NCI-H460 (cell line): ENCODE measurements at places on chromosomes 1 and 21.
A peak's percentile ranks its signal among the peaks of the same experiment; 100 is the strongest.

DNA sequence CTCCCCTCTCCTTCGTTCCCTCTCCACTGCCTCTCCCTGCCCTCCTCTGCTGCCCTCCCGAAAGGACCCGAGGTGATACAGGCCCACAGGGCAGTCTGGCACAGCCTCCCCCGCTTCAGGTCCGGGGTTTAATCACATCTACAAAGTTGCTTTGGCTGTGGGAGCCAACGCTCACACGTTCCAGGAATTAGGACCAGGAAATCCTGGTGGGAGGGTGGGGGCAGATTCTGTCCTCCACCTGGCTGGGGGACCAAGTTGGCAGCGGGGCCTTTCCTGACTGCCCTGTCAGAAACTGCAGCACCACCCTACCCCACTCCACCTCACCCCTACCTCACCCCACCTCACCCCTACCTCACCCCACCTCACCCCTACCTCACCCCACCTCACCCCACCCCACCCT, 95.1 kb downstream of the WDR4 start:
- DNase-seq = no peak

GRCh38 chr21:30981403-30981802, 56.9 kb downstream of the KRTAP19-8 start:
- DNase-seq = no peak

GRCh38 chr1:201542309-201543035, 3.5 kb downstream of the NAV1 start:
- no peak for DNase-seq

GRCh38 chr1:115771847-115772457, 3.4 kb upstream of the CASQ2 start:
- peak; percentile 69 for DNase-seq

DNA sequence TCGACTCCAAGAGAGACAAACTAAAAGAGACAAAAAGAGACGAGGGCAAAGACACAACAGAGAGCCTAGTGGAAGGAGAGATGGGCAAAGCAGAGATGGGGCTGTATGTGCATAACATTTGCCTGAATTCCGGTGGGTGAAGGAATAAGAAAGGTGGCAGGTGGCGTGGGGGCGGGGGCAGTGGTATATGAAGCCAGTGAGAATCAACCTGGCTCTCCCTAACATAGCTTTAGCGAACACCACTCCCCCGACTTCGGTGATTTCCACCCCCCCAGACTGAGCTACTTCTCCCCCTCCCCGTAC, 1.1 kb downstream of the INKA2 start:
- no peak for DNase-seq

DNA sequence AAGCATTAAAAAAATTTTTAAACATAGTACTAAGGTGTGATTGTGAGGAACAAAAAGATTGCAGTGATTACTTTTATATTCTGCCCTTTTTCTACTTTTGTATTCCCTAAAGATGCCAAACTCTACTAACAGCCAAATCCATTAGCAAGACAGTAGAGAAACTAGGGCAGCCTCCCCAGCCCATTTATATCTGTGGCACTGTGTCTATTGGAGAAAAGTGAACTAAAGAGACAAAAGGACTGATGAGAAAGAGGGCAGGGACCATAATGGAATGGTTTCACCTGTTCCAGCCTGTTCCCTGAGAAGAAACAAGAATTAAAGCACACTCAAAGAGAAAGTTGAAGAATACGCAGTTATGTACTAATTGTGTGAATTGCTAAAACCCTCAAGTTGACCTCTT, 56.6 kb downstream of the ATG4C start:
- no peak for DNase-seq

- DNase-seq = no peak
Observed at GRCh38 chr1:113091988-113092594, 19.1 kb downstream of the LRIG2 start.

- no peak for DNase-seq
Observed at GRCh38 chr1:58165073-58165472, 381.5 kb downstream of the OMA1 start.

DNA sequence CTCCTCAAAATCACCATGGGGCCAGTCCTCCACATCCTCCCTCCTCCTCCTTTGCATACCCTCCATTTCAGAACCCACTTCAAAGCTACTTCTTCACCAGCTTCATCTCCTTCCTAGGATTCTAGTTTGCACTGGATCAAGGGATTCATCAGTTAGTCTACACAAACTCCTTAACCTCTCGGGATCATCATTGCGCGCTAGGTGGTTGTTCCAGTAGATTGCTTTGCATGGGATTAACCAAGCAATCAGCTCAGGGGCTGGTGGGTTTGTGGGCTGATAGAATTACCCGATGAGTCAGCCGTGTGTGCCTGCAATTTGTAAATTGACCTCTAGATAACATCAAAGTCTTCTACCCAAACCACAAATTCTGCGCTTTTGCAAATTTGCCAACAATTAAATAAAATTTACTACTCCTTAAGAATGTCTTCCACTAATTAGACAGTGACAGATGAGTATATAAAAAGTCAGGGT, 7.7 kb downstream of the KANK4 start:
- DNase-seq = no peak

- DNase-seq = no peak
Observed at GRCh38 chr1:200901796-200902444, 7.2 kb downstream of the INAVA start.

GRCh38 chr1:227728059-227728891, 6.8 kb downstream of the JMJD4 start:
- peak; percentile 73 for DNase-seq

DNA sequence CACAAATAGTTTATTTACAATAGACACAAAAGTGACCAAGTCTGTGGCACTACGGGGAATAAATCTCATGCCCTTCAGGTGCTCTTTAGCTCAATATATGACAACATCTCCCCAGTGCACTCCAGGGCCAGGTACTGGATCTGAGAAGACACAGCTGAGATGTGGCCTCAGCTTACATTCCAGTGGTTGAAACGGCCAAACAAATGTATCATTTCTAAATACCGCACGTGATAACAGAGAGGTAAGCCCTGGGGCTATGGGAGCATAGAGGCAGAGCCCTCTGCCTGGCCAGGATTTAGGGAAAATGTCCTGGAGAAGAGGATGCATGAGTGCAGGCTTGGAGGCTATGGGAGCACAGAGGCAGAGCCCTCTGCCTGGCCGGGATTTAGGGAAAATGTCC, 630.5 kb downstream of the SMYD3 start:
- no peak for DNase-seq

GRCh38 chr1:116286541-116286971, 86.5 kb upstream of the ATP1A1 start:
- DNase-seq = no peak

- no peak for DNase-seq
Observed at GRCh38 chr1:197783510-197783948, 8.2 kb upstream of the DENND1B start.
